KBM-7 (cell line): ENCODE measurements at places on chromosomes 12 and 14.

DNA sequence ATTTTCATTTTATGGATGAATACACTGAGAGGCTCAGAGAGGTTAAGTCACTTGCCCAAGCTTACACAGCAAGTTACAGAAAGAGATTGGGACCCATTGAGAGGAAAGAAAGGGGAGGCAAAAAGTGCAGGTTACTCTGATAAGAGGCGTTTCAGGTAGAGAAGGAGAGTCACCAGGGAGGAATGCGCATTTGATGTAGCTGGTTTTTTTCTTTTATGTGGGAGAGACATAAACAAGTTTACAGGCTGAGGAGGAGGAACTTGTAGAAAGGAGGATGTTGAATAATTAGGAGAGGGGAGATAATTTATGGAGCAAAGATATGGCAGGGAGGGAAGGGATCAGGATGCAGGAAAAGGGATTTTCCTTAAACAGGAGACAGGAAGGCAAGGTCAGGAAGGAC is 297.0 kb downstream of the PCNX1 start:
- DNase-seq: no peak

DNA sequence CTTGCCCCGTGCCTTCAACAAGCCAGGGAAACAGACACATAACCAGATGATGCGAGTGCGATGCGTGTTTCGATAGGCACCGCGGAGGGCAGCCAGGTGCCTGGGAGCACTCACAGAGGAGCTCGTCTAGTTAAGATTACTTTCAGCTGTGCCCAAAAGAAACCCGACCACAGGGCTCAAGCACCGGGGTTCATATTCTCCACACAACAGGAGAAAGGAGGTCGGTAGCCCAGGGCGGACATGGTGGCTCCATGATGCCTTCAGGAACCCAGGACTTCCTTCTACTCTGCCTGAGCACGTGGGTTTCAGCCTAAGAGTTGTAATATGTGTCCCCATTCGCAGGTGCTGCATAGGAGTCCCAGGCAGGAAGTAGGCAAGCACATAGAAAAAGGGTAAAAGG is 53.7 kb upstream of the DDX11 start:
- no peak for DNase-seq

DNA sequence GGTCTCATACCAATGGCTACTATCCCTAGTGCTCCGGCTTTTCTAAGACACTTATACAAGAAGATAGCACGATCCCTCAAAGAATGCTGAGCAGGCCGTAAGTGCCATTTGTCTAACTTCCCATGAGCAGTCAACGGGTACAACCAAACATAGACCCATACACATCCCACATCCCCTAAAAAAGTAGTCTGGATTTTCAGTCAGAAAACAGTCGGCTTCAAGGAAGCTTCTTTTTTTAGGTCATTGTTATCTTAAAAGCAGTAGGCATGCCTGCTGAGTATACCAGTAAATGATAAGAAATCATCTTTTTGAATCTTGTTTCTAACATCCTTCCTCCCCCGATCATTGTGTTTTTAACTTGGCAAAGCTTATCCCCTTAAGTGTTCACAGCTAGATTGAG is 19.8 kb downstream of the OSBPL8 start:
- DNase-seq: no peak

GRCh38 chr12:89695100-89695499 is 13.5 kb downstream of the ATP2B1 start:
- no peak for DNase-seq

DNA sequence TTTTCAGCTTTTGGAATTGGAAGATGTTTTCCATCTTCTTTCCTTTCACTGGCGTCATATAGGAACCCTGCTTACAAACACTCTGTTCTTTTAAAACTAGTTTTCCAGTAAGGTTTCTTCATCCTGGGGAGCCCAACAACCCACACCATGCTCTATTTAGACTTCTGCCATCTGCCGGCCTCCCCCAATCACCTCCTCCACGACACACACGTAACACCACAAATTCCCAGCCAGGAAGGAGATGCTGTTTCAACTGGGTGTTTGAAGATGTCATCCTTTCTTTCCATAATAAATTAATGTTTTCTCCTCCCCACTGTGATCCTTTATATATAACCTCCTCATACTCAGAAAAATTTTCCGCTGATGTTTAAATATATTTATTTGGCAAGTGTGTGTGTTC is 231.4 kb upstream of the DDHD1 start:
- no peak for DNase-seq

DNA sequence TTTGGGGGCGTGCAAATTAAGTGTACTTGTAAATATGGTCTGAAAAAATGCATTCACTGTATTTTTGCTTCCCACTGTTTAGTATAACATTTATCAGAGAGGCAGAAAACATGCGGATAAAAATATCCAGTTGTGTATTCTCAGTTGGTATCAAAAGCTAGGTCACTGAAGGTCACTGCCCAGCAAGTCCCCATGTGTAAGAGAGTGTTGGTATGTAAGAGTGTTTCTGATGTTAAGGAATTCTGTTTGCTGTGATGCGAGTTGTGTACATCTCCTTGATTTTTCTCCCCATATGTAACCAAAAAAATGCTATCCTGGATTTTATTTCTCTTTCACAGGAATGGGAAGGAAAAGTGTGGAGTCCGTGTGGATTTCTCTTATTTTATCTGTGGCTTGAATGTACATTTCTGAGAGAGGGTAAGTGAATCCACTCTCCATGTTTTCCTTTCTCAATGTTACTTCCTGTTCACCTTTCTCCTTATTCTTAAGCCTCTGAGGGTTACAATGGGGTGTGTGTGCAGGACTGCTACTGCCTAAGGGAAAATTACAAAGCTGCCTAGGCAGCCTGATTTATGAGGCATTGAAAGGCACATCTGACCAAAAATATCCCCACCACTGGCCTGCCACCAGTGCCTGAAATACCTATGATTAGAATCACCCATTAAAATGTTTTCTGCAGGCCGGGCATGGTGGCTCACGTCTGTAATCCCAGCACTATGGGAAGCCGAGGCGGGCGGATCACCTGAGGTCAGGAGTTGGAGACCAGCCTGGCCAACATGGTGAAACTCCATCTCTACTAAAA is 97.9 kb upstream of the USP44 start:
- no peak for DNase-seq

GRCh38 chr12:23560611-23561010 is 388.9 kb downstream of the SOX5 start:
- DNase-seq: no peak

DNA sequence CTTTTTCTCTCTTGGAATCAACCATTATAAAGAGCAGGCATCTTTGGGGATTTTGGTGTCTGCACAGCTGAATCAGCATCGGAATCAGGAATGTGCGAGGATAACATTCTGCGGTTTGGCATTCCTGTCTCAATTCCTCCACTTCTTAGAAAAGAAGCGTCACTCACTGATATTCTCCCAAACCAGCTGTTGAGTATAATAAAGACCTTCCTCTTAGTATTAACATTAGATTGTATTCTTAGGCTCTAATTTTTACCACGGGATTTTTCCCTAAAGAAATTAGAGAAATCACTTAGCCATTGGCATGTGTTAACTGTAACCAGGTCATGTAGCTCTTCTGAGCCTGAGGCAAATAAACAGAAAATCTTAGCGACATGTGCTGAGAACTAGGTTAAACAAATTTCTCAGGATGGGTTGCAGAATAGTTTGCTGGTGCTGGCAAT is 128.7 kb downstream of the TMX1 start:
- DNase-seq: no peak

GRCh38 chr12:53571295-53571694 is 54.9 kb downstream of the ATF7 start:
- DNase-seq: no peak

DNA sequence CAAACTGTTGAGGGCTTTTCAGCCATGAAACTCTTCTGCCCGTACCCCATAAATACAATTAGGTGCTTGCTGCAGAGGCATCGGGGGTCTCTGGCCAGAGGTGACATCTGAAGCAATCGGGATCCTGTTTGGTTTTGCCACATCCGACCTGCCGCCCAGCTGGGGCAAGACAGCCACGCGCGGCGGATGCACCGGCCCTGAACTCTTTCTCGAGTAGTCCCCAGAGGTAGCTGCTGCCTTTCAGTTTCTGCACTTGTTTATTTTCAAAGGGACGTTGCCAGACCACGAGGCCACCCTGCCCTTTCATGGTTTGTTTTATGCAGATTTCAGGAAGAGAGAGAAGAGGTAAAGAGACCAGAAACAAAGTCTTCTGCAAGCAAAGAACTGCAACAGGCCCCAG is 10.6 kb upstream of the MLXIP start:
- no peak for DNase-seq

DNA sequence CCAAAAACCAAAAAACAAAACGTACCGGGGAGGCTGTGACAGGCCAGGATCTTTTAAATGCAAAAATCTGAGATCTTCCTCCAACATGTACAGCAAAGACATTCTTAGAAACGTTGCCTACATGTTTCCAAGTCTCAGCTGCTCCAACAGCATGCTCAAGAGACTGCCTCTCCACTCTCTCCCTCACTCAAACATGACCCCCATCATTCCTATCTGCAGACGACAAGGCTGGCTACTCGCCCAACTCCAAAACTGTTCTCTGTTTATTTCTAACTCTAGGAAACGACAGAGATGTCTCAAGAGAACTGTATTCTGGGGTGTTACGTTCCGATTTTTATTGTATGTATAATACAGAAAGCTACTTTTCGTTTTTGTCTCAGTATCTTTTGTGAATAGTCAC is 57.5 kb upstream of the TMCC3 start:
- DNase-seq: no peak

GRCh38 chr12:58291106-58291505 is 349.7 kb downstream of the ATP23 start:
- DNase-seq: no peak

GRCh38 chr12:56256326-56256960 is 1.7 kb downstream of the ANKRD52 start:
- no peak for DNase-seq

DNA sequence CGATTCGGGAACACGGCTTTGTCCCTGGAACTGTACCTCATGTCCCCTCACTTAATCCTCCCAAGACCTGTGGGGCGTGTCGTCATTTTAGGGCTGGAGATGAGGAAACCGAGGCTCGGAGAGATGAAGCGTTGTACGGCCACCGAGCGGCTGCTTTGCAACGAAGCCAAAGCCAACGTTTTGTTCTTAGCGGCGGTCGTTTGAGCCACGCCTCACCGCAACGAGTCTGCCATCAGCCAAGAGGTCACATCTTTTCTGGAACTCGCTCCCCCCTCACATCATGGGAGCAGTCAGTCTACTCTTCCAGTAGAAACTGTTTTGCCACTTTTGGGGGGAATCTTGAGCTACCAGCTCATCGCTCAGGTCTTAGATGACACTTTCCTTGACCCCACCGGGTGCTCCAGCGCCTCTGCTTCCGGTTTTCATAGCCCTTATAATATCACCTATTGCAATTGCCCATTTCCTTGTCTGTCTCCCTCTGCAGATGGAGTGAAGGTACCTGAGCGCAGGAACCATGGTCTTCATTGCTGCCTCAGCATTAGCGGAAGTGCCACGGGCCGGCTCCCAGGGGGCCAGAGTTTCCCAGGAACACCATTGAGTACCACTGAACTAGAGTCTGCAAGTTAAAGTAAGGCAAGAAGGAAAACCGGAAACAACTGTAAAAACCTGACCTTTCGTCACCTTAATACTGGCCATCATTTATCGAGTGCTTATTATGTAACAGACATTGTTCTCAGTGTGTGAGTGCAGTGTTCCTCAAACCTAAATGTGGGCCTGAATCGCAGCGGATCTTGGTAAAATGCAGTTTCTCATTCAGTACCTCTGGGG is 19.6 kb downstream of the NINJ2 start:
- DNase-seq: peak; percentile 62

- DNase-seq: peak; percentile 83
Observed at GRCh38 chr12:13534645-13535398, 338.3 kb downstream of the EMP1 start.

- DNase-seq: no peak
Observed at GRCh38 chr12:29882846-29883245, 99.1 kb upstream of the TMTC1 start.
